ENCODE measurements at places on chromosomes 7 and 10. TPM values are rescaled to one million over a fixed set of nuclear protein-coding genes. Genes with fewer than 3 reads are reported as not detected.

GRCh38 chr10:2949221-2949947, 118.0 kb upstream of the PFKP start:
- H3K36me3 ChIP-seq, result no peaks in the 10 kb centered on the region
- H3K27me3 ChIP-seq, result peaks cover 2% of the 10 kb centered on the region
- DNase-seq, result no peak
- no peaks in the 10 kb centered on the region for H3K4me1 ChIP-seq

DNA sequence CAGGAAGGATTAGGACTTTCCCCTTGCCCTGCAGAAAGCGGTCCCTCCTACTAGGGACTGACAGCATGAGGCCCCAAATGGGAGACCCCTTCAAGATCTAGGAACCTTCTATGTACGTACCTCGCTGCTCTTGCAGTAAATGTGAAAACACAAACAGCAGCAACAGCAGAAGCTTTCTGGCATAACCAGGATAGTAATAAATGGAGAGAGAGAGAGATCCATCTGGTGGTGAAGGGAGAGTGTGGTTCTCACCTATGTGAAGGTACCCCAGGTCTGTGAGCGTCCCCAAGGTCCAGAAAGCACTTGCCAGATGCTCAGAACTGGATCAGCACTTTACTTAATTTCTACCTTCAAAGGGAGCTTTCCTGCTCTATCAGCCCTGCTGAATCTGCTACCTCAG, 592.7 kb downstream of the PARD3 start:
- H3K4me1 ChIP-seq, result peaks cover 1% of the 10 kb centered on the region
- DNase-seq, result no peak
- H3K27me3 ChIP-seq, result no peaks in the 10 kb centered on the region
- H3K4me3 ChIP-seq, result no peak overlapping the region

DNA sequence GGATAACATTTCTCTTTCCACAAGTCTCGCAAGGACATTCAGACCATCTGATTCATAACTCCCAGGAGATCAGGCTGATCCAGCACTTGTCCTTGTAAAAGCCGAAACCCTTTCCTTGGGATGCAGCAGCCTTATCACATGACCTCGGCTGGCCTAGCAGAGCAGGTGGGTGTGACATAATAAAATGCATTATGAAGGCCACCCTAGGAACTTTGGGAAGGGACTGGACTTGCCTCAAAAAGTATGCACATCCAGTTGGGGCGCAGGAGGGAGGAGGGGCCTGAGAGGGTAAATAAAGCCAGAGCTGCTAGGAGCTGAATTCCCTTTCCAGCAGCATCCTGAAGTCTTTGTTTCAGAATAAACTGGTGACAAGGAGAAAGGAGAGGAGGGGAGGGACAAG, 260.8 kb downstream of the SNX13 start:
- no peaks in the 10 kb centered on the region for H3K4me1 ChIP-seq
- H3K27ac ChIP-seq, result no peak overlapping the region
- DNase-seq, result no peak
- H3K36me3 ChIP-seq, result no peaks in the 10 kb centered on the region
- no peak overlapping the region for H3K4me3 ChIP-seq

GRCh38 chr7:51459809-51460208, 143.2 kb upstream of the COBL start:
- H3K36me3 ChIP-seq, result no peaks in the 10 kb centered on the region
- H3K4me3 ChIP-seq, result no peak overlapping the region
- H3K27me3 ChIP-seq, result no peaks in the 10 kb centered on the region

PPP1R17 gene
- total RNA-seq, result not detected

SEMA3E gene
- total RNA-seq, result 4.9 TPM

DNAJC30 gene
- 14.4 TPM for total RNA-seq

All from lung (tissue), 17 donors.